ENCODE measurements at places on chromosomes 2 and 18.

DNA sequence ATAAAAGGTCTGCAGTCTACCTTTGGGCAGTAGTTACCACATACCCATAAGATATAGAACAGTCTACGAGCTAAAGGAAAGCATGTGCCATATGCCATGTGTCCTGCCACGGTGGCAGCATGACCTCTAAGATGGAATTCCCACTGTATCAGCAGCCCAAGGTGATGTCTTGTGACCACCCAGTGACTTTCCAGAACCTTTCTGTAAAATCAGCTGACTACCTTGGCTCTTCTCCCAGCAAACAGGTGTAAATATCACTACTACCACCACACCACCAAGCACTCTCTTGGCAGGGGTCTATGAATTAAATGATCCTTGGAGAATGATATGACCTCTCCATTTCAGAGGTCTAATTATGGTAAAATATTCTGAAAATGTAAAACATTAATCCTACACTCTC lies 99.6 kb downstream of the METTL8 start:
- no peak for DNase-seq

DNA sequence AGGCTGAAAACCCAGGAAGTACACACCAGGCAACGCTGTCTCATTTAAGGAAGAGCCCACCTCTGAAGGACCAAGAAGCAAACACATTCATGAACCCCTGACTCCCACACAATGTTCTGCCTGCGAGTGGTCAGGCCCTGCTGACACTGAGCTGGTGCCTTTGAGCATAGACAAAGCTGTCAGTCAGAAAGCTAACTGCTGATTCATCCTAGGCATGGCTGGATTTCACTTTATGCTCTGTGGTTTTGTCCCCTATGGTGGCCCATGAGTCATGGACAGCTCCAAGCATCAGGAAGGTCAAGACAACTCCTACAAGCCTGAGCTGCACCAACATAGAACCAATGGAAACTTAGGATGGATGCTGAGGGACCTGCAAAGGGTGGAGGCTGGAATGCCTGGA lies 78.9 kb downstream of the UXS1 start:
- no peak for DNase-seq

DNA sequence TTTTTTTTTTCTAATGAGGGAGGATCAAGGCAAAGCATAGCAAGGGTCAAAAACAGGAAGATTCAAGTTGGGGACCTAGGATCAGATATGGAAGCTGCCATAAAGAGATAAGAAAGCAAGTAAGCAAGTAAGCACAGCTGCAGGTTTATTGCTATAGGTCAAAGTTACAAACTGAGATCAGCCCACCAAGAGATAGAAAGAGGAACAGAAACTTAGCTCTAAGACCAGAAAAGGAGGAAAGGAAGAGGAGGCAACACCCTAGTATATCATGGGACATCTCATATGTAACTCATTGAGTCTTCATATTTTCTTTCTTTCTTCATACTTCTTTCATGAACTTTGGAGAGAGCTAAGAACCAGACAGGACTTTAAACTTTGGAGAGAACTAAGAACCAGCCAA lies 295.9 kb upstream of the CRIM1 start:
- DNase-seq, result no peak

DNA sequence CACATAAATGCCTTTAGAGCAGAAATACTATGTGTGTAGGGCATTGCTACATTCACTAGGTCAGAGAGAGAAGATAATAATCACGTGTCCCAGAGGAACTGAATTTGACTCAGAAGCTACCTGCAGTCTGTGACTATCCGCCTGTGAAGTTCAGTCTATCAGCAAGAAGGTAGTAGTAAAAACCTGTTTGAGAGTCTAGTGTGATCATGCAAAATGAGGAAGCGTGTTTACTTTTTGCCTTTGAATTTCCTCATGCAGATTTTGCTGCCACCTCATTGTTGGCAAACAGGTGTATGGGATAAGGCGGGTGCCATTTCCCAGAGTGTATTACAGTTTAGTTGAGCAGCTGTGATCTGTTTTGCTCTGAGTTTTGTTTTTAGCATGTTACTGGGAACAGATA lies 403.9 kb upstream of the FANCL start:
- DNase-seq, result no peak

GRCh38 chr2:57973621-57974186 lies 72.9 kb upstream of the VRK2 start:
- DNase-seq, result no peak

- no peak for DNase-seq
Observed at GRCh38 chr2:231373184-231373583, 22.3 kb upstream of the B3GNT7 start.

DNA sequence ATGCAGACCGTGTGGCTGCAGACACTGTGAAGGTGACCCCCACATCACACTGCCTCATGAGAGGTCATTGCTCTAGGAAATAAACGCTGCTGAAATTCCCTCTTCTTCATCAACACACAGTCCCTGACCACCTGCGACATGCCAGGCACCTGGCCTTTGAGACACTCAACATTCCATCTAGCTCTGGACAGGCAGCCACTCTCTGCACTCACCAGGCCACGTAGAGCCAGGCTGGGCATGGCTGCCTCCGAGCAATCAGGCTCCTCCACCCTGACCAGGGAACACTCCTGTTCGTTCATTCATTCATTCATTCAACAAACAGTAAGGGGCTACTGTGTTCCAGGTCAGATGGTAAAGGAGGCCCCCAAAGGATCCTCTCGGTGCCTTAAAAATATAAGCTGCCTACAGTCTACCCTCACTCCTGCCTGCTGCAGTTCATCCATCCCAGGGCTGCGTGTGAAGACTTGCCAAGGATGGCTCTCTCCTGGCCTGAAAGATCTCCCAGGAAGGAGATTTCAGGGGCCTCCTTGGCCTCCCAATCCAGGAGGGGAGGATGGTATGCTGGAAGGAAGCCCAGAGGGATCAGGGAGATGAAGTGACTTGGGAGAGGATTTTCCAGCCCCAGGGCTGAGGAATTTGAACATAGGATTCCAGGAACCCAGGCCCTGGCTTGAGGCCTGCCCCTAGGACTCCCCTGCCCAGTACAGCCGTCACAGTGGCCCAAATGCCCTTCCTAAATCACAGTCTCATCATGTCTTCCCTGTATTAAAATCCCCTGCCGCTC lies 66.7 kb downstream of the TNS1 start:
- no peak for DNase-seq

DNA sequence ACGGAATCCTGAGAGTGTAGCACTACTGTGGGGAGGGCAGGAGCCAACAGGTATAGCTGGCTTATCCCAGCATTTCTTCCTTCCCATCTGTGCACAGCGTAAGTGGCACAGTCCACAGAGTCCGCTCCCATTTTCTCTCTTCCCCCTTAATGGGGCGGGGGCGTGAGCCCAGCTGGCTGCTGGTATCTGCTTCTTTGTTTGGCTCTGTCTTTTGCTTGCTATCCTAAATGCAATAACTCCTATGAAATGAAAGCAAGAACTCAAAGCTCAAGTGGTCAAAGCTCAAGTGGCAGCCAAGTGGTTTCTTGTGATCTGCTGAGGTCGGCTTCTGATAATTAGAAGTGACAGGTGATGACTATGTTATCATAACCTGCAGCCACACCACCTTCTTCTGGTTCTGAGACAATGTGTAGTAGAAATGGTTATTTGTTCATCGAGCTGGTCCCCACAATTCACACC lies 192.7 kb downstream of the PLCL1 start:
- no peak for DNase-seq

GRCh38 chr2:215635071-215635787 lies 199.4 kb upstream of the FN1 start:
- no peak for DNase-seq

GRCh38 chr2:2131075-2131789 lies 199.8 kb downstream of the MYT1L start:
- DNase-seq, result no peak

GRCh38 chr18:67735506-67735905 lies 219.0 kb upstream of the DSEL start:
- no peak for DNase-seq

- DNase-seq, result no peak
Observed at GRCh38 chr18:35515460-35516130, 17.8 kb upstream of the INO80C start.

DNA sequence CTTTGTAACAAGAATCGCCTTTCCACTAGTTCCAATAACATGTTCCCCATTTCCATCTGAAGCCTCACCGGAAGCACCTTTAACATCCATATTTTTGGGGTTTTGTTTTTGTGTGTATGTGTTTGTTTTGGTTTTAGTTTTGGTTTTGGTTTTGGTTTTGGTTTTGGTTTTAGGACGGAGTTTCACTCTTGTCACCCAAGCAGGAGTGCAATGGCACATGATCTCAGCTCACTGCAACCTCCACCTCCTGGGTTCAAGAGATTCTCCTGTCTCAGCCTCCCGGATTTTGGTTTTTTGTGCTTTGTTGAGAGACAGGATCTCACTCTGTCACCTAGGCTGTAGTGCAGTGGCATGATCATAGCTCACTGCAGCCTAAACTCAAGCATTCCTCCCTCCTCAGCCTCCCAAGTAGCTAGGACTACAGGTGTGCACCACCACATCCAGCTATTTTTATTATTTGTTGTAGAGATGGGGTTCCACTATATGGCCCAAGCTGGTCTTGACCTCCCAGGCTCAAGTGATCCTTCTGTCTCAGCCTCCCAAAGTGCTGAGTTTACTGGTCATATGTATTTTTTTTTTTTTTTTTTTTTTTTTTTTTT lies 36.3 kb downstream of the TGOLN2 start:
- no peak for DNase-seq

DNA sequence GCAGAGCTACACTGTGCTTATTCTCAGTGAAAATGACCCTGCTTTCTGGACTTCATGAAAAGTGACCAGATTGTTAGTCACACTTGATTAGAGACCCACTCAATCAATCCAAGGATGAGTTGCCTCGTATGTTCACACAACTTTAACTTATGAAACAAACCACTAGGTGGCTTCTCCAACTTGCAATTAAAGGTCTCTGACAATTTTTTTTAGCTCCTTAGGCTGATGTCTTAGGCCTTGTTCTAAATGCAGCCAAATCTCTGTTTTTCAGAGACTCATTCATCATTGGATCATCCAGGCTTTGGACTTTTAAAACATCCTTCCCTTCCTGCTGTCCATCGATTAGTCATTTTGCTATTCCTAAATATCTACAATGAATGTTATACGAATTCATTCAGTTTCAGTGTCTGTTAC lies 63.4 kb downstream of the MREG start:
- DNase-seq, result no peak

- DNase-seq, result no peak
Observed at GRCh38 chr2:62343206-62343605, 147.3 kb downstream of the B3GNT2 start.
